ENCODE measurements at places on chromosomes 1 and 21.
A peak's percentile ranks its signal among the peaks of the same experiment; 100 is the strongest.

GRCh38 chr21:31766899-31767298, 35.0 kb upstream of the SCAF4 start:
- no peak for DNase-seq

DNA sequence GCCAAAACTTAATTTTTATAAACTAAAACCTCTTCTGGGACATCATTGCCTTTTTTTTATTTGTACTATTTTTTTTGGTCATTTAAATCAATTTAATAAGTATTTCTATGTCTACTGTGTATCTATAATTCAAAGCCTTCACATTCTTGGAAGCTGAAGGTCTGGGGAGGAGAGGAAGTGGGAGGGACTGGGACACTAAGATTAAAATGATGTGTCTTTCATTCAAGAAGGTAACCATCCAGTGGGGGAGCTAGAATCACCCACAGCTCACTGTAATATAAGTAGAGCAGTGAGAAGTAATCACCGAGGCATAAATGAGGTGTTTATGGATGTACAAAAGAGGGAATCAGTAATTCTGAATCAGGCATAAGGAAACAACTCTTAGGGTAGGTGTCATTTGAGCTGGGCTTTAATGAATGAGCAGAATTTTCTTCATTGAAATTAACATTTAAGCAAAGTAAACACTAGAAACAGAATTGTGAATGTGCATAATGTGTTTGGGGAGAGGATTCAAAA, 52.8 kb downstream of the PTGER3 start:
- DNase-seq, result no peak

- DNase-seq, result no peak
Observed at GRCh38 chr1:153233448-153233847, 16.1 kb downstream of the PRR9 start.

DNA sequence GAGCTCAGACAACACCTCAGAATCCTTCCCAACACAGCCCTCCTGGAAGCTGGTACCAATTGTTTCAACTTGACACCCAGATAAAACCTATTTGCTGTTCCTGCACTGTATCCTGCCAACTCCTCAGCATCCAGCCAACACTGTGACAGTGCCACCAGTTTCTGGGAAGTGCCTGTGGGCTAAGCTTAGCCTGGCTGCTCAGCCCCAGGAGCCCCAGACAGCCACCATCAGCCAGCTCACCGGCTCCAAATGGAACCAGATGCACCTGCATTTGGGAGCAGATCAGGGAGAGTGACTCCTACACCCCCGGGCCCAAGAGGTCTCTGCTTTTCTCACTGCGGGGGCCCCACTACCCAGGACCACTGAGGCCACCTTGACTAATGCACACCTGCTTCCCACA, 24.9 kb downstream of the KCNN3 start:
- DNase-seq, result no peak

GRCh38 chr1:15431571-15431948, 6.7 kb upstream of the CTRC start:
- DNase-seq, result no peak

DNA sequence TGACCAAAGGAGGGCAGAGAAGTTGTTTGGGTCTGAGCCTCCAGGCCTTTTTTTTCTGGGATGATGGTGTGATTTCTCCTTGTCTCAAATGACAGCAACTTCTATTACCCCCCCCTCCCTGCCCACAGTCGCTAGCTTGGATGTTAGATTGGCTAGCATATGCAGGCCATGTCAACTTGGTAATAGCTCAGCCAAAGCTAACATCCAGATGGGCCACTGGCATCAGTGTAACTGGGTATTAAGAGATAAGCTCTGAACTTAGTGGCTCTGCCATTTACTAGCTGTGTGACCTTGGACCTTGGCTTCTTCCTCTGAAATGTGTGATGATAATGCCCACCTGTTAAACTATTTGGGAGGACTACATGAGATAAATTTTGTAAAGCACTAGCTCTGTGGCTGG, 86.9 kb upstream of the TSPAN2 start:
- no peak for DNase-seq

- DNase-seq, result no peak
Observed at GRCh38 chr1:93021539-93022134, 57.4 kb upstream of the MTF2 start.

DNA sequence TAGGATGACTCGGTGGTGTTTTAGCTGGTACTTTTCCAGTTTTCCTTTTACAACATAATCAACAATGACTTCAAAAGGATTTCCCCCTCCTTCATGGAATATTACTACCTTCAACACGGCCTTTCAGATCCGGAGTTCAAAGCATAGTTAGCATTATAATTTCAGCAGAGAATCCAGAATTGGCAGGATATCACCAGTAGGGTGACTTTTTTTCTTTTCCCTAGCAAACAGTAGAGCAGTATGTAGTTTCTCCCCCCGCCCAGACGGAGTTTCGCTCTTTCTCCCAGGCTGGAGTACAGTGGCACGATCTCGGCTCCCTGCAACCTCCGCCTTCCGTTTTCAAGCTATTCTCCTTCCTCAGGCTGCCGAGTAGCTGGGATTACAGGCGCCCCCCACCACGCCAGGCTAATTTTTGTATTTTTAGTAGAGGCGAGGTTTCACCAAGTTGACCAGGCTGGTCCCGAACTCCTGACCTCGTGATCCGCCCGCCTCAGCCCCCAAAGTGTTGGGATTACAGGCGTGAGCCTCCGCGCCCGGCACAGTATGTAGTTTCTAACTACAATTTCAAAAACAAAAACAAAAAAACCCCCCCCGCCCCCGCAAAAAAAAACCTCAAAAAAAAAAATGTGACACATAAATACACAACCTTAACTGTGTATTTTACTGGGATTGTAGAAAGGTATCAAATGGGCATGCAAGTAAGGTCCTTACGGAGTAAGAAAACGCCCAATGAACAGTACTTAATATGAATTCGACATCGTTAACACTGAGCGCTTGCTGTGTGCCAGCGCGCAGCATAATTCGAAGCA, 1.5 kb upstream of the COX20 start:
- DNase-seq, result peak; percentile 30

Measured in activated naive CD4-positive, alpha-beta T cell treated with anti-CD3 and anti-CD28 coated beads, Interleukin-2, amount 50 U/mL, for 72 hours (primary cell).